H4 (cell line): ENCODE measurements at places on chromosomes 2 and 18.

- peak; percentile 13 for DNase-seq
Observed at GRCh38 chr2:23513245-23513871, 128.4 kb downstream of the KLHL29 start.

- DNase-seq = no peak
Observed at GRCh38 chr18:32355896-32356295, 114.8 kb downstream of the GAREM1 start.

- DNase-seq = no peak
Observed at GRCh38 chr2:109415581-109416013, 198.2 kb downstream of the SEPTIN10 start.

GRCh38 chr2:118309946-118310680, 221.8 kb downstream of the INSIG2 start:
- no peak for DNase-seq

DNA sequence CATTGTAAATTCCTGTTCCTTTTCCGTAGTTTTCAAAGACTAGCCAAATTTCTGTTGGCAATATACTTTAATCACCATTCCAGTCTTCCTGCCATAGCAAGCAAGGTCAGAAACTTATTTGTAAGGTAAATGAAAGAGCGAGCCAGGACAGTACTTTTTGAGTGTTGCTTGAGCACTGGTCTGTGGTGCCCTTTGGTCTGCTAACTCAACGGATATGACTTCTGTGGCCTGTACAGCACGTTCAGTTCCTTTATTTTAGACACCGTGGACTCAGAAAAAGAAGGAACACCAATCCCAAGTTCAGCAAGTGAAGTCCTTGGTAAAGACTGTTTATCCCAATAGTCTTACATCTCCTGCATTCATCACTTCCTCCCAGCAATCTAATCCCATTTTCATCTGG, 166.3 kb downstream of the MYO1B start:
- DNase-seq = no peak

GRCh38 chr18:63881851-63882250, 5.7 kb upstream of the SERPINB2 start:
- DNase-seq = no peak

DNA sequence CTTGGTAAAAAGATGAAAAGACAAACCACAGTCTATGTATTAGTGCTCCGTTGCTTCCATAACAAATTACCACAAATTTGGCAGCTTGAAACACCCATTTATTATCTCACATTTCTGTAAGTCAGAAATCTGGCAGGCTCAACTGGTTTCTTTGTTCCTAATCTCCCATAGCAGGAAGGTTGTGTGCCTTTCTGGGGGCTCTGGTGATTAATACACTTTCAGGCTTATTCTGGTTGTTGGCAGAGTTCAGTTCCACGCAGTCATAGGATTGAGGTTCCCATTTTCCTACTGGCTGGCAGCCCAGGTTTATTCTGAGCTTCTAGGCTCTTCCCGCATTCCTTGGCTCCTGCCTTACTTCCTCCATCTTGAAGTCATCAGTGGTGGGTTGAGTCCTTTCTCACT, 189.3 kb downstream of the ANAPC1 start:
- peak; percentile 34 for DNase-seq

DNA sequence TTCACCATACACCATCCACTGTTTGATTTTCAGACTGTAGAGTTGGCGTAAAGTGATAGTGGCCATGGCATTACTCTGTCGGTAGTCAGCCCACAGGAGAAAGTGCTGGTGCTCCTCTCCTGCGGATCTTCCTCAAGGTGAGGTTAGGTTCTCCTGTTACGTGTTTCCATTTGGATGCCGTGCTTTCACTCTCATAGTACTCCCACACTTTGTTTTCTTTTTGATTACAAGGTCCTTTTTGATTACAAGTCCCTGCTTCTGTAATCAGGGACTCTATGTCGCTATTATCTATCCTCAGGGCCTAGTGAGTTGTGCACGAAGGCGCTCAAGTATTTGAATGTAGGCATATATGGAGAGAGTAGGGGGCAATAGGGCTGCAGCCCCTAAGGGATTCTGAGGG, 4.3 kb downstream of the TAF4B start:
- no peak for DNase-seq

- DNase-seq = no peak
Observed at GRCh38 chr2:45156605-45157004, 147.4 kb upstream of the SIX2 start.

DNA sequence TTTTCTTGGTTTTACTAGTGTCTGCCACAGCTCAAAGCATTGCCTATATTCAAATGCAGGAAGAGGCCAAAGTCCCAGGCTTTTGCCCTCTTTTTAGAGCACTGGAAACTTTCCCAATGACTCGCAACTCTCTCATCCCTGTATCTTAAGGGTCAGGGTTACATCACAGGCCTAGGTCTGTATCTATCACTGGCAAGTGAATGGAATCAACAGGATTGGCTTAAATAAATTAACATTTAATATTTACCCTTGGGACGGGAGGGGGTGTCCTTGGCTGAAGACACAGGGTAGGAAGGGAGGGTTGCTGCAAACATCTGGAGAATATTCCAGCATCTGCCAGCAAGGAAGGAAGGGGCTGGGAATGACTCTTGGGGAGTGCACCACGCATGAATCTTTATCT, 242.6 kb downstream of the SLC4A3 start:
- DNase-seq = no peak

GRCh38 chr18:45997700-45998151, 30.6 kb upstream of the EPG5 start:
- DNase-seq = no peak

- DNase-seq = no peak
Observed at GRCh38 chr18:36993068-36993467, 164.1 kb downstream of the KIAA1328 start.
